ENCODE measurements at places on chromosomes 3 and 15.

DNA sequence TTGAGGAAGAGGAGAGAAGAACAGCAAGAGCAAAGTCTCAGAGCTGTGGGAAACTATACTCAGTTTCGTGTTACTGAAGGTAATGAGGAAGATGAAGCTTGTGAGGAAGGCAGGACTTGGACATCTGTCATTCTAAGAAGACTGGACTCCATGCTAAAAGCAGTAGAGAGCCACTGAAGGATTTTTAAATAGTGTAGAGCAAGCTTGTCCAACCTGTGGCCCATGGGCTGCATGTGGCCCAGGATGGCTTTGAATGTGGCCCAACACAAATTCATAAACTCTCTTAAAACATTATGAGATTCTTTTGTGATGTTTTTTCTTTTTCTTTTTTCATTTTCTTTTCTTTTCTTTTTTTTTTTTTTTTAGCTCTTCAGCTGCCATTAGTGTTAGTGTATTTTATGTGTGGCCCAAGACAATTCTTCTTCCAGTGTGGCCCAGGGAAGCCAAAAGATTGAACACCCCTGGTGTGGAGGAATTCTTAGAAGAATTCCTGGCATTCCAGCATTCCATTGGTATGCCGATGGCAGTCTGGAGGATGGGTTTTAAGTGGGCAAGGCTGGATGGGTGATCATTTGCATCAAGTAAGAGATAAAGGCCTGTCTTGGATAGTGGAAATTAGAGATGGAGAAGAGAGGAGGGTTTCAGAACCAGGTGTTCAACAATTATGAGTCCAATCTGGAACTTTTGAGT is 6.9 kb upstream of the NFKBIZ start:
- no peak for DNase-seq

GRCh38 chr3:132205609-132206008 is 111.6 kb upstream of the ACP3 start:
- no peak for DNase-seq

DNA sequence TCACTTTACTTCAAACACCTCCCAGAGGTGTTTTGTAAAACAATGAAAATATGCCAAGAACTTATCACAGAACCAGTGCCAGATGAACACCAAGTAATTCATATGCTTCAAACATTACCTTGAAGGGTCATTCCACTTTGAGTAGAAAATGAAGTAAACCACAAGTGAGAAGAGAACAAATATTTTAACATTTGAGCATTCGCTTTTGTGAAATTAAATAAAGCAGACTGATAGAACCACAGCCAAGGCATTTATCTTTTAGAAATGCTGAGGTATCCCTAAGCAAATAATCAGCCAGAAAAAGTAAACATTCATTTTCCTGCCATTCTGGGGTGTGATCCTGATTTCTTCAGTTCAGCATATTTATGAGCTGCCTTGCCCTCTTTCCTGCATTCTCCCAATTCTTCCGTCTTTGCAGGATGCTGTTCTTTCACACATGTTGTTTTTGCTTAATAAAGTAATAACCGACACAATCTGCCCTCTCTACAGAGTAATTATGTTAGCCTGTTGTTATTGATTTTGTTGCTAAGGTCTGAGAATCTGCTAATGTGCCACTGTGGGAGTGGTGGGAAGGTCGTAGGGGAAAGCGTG is 235.6 kb upstream of the TGFBR2 start:
- DNase-seq: no peak

DNA sequence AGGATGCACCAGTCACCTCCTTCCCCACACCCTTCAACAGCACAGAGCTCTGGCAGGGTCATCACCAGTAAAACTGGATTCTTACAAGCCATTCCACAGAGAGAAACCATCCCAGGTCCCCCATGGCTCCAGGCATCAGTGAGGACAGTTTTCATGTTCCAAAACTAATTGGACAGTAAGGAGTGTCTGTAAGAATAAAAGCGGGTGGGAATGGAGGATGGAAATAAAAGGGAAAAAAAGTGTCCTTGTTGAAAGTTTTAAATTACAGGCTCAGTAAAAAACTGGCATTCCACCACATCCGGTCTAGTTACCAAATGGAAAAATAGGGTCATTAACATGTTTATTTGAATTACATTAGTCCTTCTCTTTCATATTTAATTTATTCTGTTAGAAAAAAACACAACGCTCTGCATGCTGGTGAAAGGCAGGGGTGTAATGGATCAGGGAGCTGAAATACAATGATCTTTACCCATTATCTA is 117.4 kb downstream of the TIGIT start:
- DNase-seq: no peak

DNA sequence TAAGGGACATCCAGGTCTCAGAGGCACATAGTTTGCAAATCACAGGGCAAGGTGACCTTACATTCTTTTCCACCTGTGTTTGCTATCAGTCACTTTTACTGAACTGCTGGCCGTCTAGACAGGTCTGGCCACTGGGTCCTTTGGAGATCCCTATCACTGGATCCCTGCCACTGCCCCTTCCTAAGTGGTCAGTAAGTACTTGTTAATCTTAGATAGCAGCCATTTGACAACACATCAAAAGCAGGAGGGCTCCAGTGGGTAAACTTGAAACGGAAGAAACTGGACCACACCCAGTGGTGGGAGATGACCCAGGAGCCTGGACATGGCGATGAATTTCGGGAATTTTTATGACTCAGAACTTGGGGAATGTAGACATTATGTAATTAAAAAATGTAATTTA is 28.9 kb upstream of the RASGRP1 start:
- no peak for DNase-seq

- DNase-seq: no peak
These were observed 93.8 kb upstream of the UBE2E1 start for GRCh38 chr3:23711916-23712494.

GRCh38 chr3:30598668-30599545 is 7.5 kb upstream of the TGFBR2 start:
- no peak for DNase-seq

GRCh38 chr15:58463815-58464650 is 32.2 kb downstream of the LIPC start:
- no peak for DNase-seq

DNA sequence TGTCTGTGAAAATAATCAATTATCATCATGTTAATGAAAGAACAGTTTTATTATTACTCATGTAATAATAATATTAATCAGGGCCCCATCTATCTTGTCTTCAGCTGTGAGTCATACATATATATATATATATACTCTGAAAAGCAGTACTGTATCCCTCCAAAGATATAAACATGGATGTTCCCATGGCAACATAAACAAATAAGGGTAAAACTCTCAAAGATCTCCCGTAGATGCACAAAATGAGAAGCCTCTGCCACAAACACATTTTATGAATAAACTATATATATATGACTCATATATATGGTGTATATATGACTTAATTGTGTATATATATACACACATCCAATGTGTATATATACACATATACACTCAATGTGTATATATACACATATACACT is 163.8 kb upstream of the ARHGEF26 start:
- no peak for DNase-seq

DNA sequence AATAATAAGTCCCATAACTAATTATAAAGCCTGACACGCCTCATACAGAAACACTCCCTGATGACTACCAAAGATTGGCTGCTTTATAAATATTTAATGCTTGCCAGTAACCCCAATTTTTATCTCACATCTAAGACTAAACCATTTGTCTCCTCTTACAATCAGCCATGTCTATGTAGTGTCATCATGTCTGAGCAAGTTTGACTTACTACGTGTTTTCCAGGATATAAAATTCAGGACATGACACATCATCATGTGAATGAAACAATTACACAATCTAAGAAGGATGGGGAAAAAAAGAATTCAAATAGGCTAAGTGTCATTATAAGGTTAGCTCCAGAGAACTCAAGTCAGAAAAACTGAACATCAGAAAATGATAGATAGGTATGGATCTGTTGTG is 208.7 kb downstream of the MECOM start:
- DNase-seq: no peak

Measured in NCI-H1930 (cell line).